AG04450 (cell line): ENCODE measurements at places on chromosomes 5 and 9. TPM values are rescaled to one million over a fixed set of nuclear protein-coding genes. Genes with fewer than 3 reads are reported as not detected.

GRCh38 chr5:932151-932627, 39.5 kb downstream of the TRIP13 start:
- no peak for DNase-seq

TPRN gene
- 2.8 and 3.8 TPM in 2 replicates for polyA plus RNA-seq

FLT4 gene
- not detected in 2 replicates for polyA plus RNA-seq

TAF11L10 gene
- not detected in 2 replicates for polyA plus RNA-seq

DNA sequence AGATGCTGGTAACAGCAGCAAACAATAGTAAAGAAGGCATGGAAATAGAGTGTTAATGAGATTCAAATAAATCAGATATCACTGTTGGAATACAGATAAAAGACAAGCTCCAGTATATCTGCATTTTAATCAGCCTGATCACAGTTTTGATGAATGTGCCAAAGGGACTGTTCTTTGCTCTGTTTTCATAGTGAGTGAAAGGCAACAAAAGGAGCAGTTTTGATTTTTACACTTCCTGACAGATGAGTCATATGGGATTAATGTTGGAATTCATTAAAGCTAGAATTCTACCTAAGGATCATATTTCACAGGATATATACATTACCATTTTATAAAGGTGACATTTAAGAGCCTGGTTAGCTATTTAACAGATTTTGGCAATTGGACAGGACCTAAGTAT, 743.3 kb upstream of the PTPRD start:
- DNase-seq = no peak

TMEM252 gene
- polyA plus RNA-seq = not detected in 2 replicates

- no peak for DNase-seq
These were observed 20.7 kb upstream of the LPCAT1 start for GRCh38 chr5:1544294-1544961.

DNA sequence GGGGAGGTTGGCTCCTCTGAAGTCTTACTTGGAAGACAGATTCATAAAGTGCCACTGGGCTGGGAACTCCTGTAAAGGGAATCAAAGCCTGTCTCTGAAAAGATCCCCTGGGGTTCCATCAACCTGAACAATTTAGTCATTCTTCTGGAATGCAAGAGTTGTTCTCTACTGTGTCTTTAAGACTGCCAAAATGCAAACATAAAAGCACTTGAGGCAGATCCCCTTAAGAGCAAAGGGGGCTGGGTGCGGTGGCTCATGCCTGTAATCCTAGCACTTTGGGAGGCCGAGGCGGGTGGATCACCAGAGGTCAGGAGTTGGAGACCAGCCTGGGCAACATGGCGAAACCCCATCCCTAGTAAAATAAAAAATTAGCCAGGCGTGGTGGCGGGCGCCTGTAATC, 16.7 kb downstream of the CDKN2AIPNL start:
- no peak for DNase-seq

TEX48 gene
- polyA plus RNA-seq = not detected in 2 replicates

ADAMTS2 gene
- 22.6 and 25.8 TPM in 2 replicates for polyA plus RNA-seq

GRCh38 chr9:91567642-91568274, 144.1 kb upstream of the NFIL3 start:
- DNase-seq = no peak

DNA sequence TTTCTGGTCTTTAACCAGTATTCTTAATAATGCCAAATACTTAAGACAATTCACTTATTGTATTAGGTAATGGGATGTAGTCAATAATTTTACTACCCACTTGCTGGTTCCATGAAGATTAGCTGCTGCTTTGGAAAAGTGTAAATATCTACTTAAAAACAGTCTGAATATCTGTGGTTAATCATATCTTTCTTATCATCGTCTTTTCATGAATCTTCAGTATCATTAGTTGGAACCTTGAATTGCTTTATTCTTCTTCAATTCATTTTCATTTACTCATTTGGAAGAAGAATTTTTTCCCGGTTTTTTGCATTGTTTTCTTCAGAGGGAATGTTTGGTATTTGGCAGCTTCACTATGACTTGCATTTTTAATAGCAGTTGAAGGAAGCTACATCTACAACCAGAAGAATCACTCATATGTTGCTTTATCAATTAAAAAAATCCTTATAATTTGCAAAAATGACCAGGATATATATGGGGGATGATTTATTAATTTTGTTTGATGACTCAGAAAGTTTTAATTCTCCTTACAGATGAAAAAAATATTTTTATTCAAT, 1398.3 kb upstream of the CDH6 start:
- DNase-seq = no peak

DNA sequence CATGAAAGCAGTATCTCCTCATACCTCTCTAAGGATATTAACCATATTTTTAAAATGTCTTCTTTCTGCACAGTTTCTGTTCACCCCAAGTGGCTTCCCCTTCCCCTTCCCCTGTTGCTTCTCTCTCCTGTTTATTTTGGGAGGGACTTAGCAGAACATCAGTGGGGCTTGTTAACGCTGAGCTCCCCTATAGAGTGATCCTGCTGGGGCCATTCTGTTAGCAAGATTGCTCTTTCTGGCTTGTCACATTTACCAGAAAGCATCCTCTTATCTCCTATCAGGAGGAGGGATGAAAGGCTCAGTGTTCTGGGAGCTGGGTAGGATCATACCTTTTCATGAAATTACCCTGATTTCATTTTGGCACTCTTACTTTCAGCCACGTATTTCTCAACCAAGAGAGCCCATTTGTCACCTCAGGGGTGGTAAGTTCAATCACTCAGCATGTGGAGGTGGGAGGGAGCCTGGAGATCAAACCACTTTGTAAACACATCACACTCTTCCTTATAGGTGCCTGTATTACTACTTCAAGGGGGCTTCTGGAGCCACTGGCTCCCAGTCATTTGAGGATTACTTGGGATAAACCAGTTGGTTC, 16.7 kb downstream of the NXNL2 start:
- no peak for DNase-seq

- DNase-seq = no peak
These were observed at the start of gene LARP1 for GRCh38 chr5:154755361-154756008. LARP1 (plus strand) TSS chr5:154755377; CDS start chr5:154755758, 381 bp downstream.

GRCh38 chr5:143536364-143536763, 132.9 kb upstream of the NR3C1 start:
- DNase-seq = peak; percentile 96

GRCh38 chr9:36123515-36123914, 13.0 kb upstream of the GLIPR2 start:
- no peak for DNase-seq

DNA sequence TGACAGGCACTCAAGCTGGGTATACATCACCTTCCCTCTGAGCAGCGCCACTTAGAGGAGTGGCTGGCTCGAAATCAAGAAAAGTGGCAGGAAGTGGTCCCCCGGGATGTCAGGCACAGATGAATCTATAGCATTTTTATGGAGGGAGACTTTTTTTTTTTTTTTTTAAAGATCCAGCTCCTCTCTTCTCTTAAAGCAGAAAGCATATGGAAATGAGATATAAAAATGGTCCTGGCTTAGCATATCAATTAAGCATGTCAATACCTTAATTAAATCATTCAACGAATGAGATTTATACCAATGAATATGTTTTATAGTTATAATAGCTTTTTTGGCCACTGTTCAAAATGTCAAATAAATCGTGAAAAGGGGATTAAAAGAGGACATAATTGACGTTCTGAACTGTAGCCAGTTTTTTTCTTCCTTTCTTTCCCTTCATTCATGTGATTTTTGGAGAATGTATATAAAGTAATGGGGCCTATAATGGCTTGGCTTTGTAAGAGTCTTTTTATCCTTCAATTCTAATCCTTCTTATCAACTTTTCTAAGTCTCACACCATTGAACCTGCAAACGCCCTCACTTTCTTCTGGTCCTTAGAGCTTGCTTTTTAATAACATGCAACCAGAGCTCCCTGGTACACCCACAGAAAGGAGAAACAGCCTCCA, 319.2 kb upstream of the PANK3 start:
- no peak for DNase-seq

- no peak for DNase-seq
These were observed 34.7 kb downstream of the NKD2 start for GRCh38 chr5:1043327-1043726.

GRCh38 chr5:112689155-112689909, 48.4 kb upstream of the APC start:
- DNase-seq = no peak

TUSC1 gene
- polyA plus RNA-seq = 2.6 and 3.6 TPM in 2 replicates

- DNase-seq = no peak
These were observed 2.6 kb downstream of the SLC9A3 start for GRCh38 chr5:521680-522079.

DNA sequence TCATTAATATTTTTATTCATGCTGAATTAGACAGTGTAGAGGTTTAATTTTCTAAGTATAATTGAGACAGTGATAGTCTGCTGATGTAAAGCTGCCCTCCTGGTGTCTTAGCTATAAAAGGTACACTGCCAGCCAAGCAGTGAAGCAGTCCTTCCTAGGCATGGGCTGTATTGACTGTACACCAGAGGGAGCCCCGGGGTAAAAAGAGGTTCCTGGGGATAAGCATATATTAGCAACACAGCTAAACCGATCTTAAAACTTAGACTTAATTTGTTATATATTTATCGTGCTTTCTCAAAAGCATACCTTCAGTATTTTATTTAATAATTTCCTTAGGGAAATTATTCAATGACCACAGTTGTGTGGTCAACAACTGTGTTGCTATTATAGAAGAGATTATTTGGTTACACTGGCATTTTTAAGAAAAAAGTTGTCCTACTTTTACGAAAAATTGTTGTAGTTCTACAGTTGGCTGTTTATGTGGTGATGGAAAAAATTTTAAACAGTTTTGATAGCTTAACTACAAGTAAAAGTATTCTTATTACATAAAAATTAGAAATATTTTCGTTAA, 68.8 kb downstream of the ELL2 start:
- DNase-seq = no peak

KIF2A gene
- polyA plus RNA-seq = 37.2 and 50.8 TPM in 2 replicates

SMIM32 gene
- polyA plus RNA-seq = not detected in 2 replicates

GRCh38 chr9:103427696-103428095, 432.6 kb downstream of the CYLC2 start:
- DNase-seq = no peak

DNA sequence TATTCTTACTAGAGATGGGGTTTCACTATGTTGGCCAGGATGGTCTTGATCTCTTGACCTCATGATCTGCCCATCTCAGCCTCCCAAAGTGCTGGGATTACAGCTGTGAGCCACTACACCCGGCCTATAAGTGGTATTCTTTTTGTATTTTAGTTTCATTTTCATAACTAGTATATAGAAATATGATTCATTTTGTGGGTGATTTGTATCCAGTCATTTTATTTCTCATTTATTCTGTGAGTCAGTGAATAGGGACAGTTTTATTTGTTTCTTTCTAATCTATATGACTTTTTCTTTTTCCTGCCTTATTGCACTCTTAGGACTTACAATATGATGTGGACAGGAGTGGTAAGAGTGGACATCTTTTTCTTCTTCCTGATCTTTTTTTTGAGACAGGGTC, 112.9 kb downstream of the AOPEP start:
- no peak for DNase-seq

FGFR4 gene
- polyA plus RNA-seq = 5.8 and 6.8 TPM in 2 replicates

- DNase-seq = no peak
These were observed 157.0 kb upstream of the RAI14 start for GRCh38 chr5:34499001-34499734.

DNA sequence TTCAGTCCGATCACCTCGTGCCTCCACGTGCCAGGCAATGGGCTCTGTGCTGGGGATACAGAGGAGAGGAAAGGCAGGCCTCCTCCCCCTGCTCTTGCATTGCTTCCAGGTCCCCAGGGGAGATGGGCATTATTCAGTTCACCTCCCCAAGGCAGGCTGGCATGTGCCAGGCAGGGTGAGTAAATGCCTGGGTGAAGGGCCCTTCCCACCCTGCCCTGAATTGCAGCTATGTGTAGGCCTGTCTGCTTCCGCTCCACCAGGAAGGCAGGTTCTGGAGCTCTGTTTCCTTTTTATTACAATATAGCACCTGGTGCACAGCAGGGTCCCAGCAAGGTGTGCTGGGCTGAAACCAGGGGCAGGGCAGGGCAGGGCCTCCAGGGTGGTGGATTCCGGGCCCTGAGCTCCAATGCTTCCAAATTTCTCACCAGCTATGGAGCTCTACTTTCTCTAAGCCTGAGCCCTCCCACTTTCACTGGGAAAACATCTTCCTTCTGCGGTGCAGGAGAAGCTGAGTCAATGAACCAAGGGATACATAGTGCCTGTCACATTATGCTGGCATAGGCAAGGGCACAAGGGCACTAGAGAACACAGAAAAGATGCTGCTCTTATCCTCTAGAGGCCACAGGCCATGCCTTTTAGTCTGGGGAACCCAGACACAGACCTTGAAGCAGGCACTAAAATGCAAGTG, 42.0 kb downstream of the SHB start:
- no peak for DNase-seq

- no peak for DNase-seq
These were observed at the start of gene CFAP90 for GRCh38 chr5:7850395-7851239. CFAP90 (minus strand) TSS chr5:7851133; CDS start chr5:7851021, 112 bp downstream.

- no peak for DNase-seq
These were observed 35.4 kb downstream of the GPR107 start for GRCh38 chr9:130089141-130089540.

DNA sequence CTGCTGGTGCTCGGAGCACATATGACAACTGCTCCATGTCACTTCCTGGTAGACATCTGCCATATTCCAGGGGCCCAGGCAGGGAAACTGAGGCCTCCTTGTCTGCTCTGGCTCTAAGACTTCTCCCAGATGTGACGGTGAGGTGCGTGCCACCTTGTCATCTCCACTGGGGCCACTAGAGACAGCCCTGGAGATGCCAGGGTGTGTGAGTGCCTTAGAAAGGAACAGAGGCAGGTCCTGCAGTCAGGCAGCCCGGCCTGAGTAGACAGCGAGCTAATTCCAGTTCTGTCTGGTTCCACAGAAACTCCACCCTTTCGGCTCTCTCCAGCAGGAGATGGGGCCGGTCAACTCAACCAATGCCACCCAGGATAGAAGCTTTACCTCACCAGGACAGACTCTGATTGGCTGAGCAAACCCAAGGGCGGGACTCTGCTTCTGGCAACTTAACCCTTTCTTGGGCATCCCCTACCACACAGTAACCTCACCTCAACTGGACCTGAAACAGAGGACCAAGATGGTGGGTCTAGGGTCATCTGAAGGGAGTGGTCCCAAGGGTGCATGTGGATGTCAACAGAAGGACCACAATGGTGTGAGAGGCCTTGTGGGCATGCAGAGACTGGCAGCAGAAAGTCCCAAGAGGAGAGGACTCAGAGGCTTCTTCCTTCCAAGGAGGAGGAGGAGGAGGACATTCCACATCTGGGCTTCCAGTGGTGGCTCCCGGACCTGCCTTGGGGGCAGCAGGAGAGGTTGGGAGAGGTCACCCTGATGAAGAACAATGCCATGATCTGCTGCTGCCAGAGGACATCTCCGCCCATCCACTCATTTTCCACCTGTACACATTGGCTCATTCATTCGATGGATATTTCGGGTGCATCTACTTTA, 77.7 kb downstream of the RGS3 start:
- no peak for DNase-seq

RXFP3 gene
- not detected in 2 replicates for polyA plus RNA-seq

PNPLA7 gene
- 0.26 and 0.42 TPM in 2 replicates for polyA plus RNA-seq

IFNA2 gene
- not detected in 2 replicates for polyA plus RNA-seq
